ENCODE measurements at places on chromosomes 12 and 14.

DNA sequence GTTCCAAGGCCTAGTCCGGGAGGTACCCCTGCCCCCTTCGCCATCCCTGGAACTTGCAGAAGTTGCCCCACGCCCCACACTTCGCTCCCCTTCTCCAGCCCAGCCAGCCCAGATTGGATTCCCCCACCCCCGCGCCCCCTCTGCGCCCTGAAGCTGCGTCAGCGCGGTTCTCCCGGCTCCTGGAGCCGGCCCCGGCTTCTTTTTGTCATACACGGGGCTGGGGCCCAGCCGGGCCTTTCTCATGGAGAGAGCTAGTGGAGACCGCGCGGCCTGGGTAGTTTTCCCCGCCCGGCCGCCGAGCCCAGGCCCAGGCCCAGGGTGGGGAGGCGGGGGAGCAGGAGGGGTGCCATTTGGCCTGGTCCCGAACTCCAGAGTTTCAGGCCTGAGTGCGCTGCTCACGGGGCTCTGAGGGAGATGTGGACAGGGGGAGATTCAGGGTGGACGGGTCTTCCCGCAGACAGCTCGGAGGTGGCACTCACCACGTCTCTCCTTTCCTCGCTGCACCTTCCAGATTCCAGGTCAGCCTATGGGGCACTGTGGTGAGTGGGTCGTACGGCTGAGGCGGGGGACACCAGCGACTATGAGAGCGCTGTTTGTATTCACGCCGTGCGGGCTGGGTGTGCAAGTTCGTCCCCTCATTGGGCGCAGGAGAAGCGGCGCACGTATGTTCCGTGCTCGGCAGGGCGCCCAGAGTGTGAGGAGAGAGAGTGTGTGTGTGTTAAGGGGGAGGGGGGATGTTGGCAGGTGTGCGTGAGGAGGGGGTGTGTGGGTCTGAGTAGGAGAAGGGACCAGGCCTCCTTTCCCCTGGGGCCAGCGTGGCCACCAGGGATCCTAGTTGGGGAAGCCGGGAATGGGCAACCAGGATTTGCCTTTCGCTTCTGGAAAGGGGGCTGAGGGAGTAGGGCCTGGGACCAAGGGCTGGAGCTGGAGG, 785 bp upstream of the LHX5 start:
- no peak for DNase-seq

DNA sequence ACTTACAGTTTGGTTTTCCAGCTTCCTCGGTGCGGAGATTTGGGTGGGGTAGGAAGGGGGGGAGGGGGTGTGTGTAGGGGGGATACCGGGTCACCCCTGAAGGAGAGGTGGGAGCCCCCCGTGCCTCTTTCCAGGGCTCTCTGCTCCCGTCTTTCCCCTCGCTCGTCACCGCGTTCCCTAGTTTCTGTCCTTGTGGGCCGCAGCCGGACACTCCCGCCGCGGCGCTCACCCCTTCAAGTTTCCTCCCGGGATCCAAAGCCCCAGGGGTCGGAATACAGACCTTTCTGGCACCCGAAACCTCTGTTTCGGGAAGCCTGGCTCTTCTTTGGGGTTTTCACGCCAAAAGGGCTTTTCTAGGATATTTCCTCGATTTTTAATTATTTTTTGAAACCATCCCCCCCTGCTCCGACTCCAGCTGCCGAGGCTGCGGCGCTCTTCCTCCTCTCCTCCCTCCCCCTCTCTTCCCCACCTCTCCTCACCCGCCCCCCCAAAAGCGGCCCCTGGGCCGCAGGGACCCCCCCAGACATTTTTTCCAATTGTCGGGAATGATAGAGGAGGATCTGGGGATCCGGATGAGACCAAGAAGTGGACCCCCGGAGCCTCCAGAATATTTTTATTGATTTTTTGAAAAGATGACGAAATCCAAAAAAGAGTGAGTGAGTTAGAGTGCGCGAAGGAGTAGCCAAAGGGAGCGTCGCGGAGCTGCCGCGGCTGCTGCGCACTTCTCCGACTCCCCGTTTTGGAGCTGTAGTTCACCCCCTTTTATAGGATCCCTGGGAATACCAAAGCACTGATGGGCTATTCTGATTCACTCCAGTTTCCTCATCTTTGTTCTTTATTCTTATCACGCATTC, 1.7 kb downstream of the CCND2 start:
- DNase-seq: no peak

- no peak for DNase-seq
These were observed 754 bp downstream of the ZNF605 start for GRCh38 chr12:132955094-132956010.

- DNase-seq: peak; percentile 43
These were observed 738 bp downstream of the CKAP4 start for GRCh38 chr12:106246891-106247673.

GRCh38 chr12:726281-727140, 25.9 kb upstream of the WNK1 start:
- DNase-seq: no peak

All from stimulated activated CD4-positive, alpha-beta T cell treated with anti-CD3 and anti-CD28 coated beads, Interleukin-2, amount 100 ng/mL, for 48 hours (primary cell).